ENCODE measurements at places on chromosomes 3 and 15.
A peak's percentile ranks its signal among the peaks of the same experiment; 100 is the strongest.

DNA sequence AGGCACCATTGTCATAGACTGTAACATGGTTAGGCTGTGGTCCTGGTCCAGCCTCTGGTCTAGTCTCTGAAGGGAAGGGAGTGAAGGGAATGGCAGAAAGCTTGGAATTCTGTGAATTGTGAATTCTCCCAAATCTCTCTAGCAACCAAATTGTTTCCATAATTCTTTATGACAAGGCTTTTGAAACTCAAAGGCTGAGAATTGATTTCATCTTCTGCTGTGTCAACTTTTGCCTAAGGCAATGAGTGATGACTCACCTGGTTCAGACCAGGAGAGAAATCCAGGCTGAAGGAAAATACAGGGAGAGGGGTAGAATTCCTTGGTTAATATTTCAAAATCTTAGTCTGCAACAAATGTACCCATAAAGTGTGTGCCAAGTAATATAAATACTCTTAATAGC is 82.6 kb upstream of the ADPGK start:
- DNase-seq: peak; percentile 16

- no peak for DNase-seq
These were observed 242.4 kb downstream of the KCNMB2 start for GRCh38 chr3:178778589-178778988.

- DNase-seq: peak; percentile 97
These were observed 38.7 kb downstream of the ZBTB38 start for GRCh38 chr3:141407047-141407446.

- DNase-seq: no peak
These were observed 109.5 kb downstream of the CGGBP1 start for GRCh38 chr3:87949189-87949878.

DNA sequence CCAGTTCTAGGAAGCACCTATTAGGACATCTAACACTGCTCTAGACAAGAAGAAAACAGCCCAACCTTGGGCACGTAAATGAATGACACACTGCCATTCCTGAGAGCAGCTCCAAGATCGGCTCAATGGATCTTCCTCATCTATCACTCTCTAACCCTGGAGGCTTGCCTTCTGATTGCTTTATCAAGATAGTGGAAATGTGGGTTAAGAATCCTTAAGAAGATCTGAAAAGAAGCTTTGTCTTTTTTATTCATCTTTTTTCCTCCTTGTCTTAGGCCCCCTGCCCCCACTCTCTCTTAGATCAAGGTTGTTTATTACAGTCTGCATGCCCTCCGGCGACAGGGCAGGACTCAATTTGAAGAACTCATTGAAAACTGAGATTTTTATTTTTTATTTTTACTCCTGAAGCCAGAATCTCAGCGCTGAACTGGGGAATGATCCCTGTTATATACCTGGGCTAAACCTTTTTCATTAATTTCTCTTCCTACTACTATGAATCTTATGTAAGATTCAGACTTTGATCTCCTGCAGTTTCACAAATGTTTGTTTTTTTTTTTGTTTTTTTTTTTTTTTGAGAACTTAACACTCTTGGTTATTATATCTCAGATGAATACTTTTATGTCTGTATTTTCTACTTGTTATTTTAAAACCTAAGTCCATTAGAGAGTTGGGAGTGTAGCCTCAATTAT is 219.5 kb downstream of the SV2B start:
- DNase-seq: no peak

GRCh38 chr3:178233371-178234071 is 302.7 kb upstream of the KCNMB2 start:
- DNase-seq: no peak

GRCh38 chr15:88619796-88620195 is 1.3 kb upstream of the AEN start:
- DNase-seq: no peak

- DNase-seq: no peak
These were observed 5.5 kb downstream of the ADAMTSL3 start for GRCh38 chr15:83659417-83659812.

DNA sequence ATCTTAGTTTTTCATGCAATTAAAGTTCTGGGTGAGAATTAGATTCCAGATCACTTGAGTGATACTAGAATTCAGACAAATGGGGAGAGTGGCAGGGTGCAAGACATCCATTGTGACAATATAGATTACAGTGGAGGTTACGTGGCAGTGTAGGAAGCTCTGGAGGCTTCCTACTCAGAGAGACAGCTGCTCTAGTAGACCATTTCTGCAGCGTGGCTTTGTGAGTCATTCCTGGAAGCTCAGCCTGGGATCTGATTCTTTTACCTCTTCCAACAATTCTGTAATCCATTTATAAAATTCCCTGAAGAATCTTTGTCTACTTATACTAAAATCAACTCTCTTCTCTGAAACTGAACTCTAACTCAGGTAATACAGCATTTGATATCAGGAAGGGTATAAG is 90.4 kb upstream of the ASB14 start:
- peak; percentile 1 for DNase-seq

GRCh38 chr15:25055356-25056068 is 100.7 kb downstream of the SNRPN start:
- DNase-seq: no peak

GRCh38 chr3:42488687-42489086 is 13.8 kb upstream of the VIPR1 start:
- DNase-seq: no peak

GRCh38 chr3:186653984-186654383 is 11.8 kb upstream of the HRG start:
- DNase-seq: no peak
